ENCODE measurements at places on chromosomes 2 and 18. TPM values are rescaled to one million over a fixed set of nuclear protein-coding genes. Genes with fewer than 3 reads are reported as not detected.

The ARHGEF4 gene
- polyA plus RNA-seq = 1.7 TPM

The DCDC2C gene
- polyA plus RNA-seq = 10.7 TPM

The GAL3ST2 gene
- polyA plus RNA-seq = not detected

DNA sequence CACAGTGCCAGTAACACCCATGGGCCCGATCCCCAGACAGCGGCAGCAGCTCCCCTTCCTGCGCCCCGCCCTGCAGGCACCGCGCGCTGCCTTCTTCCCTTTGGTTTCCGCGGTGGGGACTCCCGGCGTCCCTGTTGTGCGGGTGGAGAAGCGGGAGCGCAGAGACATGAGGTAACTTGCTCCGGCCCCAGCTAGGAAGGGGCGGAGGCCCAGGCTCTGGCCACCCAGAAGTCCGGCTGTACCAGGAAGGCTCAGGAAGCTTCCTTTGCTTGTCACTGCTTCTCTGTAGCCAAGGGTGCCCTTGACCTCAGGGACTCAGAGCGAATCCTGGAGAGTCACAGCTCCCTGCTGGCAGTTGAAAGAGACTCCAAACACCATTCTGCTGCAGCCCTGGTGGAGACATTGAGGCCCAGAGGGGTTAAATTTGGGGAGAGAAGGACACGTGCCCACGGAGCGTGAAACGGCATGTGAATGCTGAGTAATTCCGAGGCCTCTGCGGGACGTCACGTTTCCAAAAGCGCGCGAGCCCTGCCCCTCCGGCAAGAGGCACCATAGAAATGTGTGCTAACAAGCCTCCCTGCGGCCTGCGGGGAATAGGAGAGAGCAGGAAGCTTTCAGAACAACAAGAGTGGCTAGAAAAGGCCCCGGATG is 6.7 kb upstream of the ADCY3 start:
- H3K4me3 ChIP-seq = no peak overlapping the region
- no peak overlapping the region for H3K27ac ChIP-seq
- no peaks in the 10 kb centered on the region for H3K36me3 ChIP-seq

DNA sequence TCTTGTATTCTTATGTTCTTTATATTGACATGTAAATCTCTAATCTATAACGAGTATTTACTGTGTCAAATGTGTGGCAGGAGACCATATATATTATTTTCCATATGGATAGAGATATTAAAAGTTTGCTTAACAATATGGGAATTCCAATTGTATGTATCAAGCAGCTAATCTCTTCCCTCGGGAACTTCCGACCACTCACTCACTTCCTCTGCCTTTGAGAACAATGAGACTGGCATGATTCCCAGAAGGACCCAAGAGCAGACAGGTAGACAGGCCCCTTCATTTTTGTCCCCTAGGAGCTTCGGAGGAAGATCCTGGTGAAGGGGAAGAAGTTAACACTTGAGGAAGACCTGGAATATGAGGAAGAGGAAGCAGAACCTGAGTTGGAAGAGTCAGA is 24.1 kb downstream of the PLCD4 start:
- H3K4me1 ChIP-seq = no peaks in the 10 kb centered on the region
- no peak for DNase-seq

- no peaks in the 10 kb centered on the region for H3K27me3 ChIP-seq
- no peak for DNase-seq
- H3K27ac ChIP-seq = no peak overlapping the region
- no peaks in the 10 kb centered on the region for H3K36me3 ChIP-seq
- H3K4me3 ChIP-seq = no peak overlapping the region
- no peaks in the 10 kb centered on the region for H3K4me1 ChIP-seq
These were observed 113.3 kb downstream of the FAM210A start for GRCh38 chr18:13613099-13613498.
